Stimulated activated CD4-positive, alpha-beta T cell treated with anti-CD3 and anti-CD28 coated beads, Interleukin-1b, Interleukin-23, amount 100 ng/mL, for 24 hours (primary cell): ENCODE measurements at places on chromosomes 1 and 21.

DNA sequence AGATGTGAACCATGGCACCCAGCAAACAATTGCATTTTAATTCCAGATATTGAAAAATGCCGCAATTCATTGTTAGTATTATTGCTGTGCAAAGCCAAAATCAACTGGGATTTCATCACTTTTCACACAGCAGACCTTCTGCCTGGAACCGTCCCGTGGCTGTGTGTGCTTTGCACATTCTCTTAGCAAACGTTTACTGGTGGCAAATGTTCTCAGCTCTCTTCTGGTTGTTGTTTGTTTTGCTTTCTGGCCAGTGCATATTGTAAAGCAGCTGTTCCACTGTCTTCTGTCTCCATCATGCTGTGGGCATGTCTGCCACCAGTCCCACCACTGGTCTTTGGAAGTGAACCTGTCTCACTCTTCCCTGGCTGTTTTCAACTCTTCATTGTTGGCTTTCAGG, 19.8 kb upstream of the TTLL10 start:
- DNase-seq: no peak

DNA sequence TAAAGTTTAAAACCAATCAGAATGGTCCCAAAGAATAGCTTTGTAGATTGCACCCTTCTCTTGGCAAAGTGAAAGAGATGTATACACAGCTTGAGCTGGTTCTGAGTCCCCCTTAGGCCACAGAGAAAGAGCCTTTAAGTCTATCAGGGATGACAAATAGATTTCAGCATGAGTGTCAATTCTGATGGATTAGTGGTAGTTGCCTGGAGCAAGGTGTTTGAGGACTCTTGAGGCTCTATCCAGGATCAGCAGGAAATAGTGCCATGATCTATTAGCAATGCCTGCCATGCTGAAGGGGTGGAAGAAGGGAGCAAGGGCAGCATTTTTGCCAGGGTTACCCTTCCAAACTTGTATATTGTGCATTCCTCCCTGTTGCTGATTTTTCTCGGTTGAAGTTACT, 116.6 kb downstream of the ATG4C start:
- DNase-seq: no peak

DNA sequence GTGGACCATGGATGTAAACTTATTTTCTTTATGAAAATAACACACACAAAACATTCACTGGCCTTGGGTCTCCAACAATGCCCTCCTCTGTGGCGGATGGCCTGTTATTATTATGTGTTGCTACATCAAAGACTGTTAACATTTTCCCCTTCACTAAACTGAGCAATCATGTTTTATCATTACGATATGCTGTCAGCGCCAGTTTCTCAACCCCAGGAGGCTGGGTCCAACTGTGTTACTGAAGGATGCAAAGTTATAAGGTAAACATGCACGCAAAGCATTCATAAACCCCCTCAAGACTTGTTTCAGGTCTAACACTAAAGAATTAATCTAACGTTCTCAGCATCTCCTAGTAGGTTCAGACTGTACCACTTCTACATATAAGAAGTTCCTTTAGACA, 6.0 kb upstream of the DUSP10 start:
- no peak for DNase-seq

GRCh38 chr1:165763442-165763841, 5.2 kb downstream of the TMCO1 start:
- no peak for DNase-seq

DNA sequence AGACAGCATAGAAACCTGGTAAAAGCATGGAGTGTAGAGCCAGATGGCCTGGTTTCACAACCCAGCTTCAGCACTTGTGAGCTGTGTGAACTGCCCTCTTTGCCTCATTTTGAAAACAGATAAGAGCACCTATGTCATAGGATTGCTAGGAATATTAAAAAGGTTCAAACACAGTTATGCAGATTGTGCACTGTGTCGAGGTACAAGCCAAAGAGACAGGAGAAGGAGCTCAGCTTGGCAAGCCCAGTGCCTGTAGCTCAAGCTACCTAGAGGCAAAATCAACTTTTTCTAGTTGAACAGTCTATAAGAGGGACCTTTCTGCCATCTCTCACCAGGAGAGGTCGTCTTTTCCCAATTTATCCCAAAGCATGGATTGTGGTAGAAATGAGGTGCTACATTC, 5.0 kb downstream of the CHODL start:
- DNase-seq: no peak

DNA sequence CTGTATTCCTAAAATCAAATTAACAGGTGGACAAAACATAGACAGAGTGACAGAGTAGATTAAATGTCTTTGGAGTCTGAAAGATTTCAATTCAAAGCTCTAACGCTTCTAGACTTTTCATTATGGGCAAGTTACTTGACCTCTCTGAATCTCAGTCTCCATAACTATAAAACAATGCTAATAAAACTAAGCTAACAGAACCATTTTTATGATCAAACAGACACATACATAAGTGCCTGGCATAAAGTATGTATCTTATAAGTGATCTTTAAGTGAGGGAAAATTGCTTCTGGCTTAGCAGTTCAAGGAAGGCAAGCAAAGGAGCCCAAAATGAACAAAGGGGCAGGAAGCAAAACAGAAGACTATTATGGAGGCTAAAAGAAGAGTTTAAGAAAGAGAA, 216.8 kb upstream of the TNR start:
- no peak for DNase-seq

- no peak for DNase-seq
Measured at GRCh38 chr1:41536361-41536802, 51.9 kb upstream of the EDN2 start.

DNA sequence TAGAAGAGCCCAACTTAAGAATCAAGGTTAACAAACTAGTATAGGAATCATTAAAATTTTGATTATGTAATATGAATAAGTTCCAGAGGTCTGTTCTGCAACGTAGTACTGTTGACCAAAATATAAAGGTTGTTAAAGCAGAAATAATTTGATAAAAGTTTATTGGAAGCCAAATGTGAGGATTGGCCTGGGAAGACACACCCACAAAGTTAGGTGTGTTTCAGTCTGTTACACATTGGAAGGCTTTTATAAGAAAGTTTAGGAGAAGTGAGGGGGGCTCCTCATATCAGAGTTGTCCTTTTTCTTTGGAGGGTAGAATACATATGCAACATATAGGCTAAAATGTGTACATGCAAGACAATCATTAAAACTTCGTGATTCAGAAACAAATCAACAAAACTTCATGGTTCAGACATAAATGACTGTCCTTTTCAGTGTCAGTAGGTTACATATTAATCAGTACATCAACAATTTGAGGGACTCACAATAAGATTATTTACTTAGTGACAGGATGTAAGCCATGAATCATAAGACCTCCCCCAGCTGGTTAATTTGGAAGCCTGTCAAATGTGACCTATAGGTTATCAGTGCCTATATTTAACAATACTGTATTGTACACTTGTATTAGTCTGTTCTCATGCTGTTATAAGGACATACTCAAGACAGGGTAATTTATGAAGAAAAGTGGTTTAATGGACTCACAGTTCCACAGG, 245.0 kb upstream of the B3GALT2 start:
- no peak for DNase-seq

GRCh38 chr1:117780687-117781475, 148.5 kb downstream of the GDAP2 start:
- DNase-seq: no peak

GRCh38 chr1:220680085-220680687, 10.0 kb upstream of the C1orf115 start:
- no peak for DNase-seq

- DNase-seq: no peak
Measured at GRCh38 chr1:84738237-84738636, 48.0 kb upstream of the SSX2IP start.

GRCh38 chr21:35309316-35309715, 260.2 kb upstream of the RUNX1 start:
- no peak for DNase-seq

DNA sequence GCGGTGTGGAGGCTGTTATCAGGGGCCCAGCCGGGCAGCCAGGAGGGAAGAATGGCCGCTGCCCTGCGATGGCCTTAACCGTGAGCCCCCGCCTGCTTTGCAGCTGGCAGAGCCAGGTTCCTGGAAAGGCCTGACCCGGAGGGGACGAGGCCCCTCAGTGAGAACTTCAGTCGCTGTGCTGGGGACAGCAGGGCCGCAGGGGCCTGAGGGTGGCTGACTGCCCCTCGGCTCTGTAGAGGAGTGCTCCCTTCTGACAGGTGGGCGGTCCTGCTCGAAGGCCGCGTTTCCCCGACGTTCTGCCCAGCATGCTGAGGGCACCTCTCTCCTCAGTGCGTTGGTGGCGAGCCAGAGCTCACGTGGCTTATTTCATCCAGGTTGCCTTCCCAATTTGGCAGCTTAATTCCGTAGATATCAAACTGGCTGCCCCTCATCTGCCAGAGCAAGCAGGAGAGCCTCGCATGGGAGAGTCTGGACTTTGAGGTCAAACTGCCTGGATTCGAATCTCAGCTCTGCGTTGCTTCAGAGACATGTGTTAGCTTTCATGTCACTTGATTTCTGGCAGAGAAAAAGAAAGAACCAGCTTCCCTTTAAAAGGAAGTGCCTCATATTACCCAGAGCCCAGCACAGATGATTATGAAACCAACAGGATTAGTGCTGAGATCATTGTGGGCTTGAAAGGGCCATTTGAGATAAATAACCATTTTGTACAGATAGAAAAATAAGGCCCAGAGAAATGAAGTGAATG, 239.8 kb downstream of the SDCCAG8 start:
- DNase-seq: no peak

GRCh38 chr1:76203127-76203526, 128.6 kb downstream of the ST6GALNAC3 start:
- no peak for DNase-seq

- no peak for DNase-seq
Measured at GRCh38 chr1:30541721-30542485, 181.5 kb downstream of the MATN1 start.

- no peak for DNase-seq
Measured at GRCh38 chr1:117112047-117112717, 9.4 kb downstream of the TRIM45 start.

- no peak for DNase-seq
Measured at GRCh38 chr1:78224246-78224785, 178.6 kb downstream of the GIPC2 start.

DNA sequence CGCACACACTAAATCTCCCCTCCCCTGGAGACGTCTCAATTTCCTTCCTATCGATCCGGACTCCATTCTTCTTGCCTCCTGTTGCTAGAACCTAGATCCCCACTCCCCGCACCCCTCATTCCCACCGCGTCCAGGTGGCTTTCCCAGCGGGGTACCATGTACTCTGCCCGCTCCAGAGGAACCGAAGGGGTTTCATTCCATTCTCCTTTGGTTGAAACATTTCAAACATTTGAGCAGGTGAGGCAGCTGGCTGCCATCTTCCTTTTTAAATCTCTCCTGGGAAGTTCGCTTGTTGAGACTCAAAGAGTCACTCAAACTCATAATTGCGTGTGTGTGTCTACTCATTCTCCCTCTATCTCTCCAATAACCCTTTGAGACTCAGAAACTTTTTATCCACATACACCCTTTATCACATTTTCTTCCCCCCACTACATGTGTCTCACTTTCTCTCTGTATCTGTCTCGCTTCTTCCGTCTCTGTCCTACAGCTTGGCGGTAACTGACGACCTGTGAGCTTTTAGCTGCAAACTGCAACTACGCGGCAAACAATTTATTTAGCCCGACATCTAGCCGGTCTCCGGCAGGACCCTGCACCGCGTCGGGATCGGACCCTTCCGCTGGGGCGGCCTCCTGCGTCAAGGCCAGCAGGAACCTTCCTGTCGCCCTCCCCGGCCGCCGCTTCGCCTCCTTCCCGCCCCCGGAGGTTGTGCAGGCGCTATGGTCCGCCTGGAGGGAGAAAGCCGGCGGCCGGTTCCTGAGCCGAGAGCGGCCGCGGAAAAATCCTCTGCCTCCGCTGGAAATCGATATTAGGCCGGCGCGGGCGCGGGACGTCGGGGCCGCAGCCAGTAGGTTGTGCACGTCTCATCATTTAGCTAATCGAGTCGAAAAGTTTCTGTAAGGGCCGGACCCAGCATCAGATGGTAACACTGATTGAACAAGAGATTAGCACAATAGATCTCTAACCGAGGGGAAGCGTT, 3.0 kb upstream of the FOXD3 start:
- DNase-seq: no peak

DNA sequence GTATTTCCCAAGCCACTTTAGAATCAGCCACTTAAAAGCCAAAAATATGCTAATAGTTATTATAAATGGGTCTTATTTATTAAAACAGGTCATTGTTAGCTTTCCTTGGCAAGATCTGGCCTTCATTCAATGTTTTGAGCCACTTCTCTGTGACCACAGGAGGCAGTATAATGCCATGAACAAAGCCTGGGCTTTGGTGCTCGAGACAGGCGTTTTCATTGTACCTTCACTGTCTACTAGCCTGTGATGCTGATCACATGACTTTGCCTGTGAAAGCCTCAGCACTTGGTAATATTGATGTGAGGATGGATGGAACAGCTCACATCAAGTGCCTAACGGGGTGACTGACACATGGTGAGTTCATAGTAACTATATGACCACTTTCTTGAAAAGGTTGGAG, 217.0 kb downstream of the RWDD3 start:
- no peak for DNase-seq

DNA sequence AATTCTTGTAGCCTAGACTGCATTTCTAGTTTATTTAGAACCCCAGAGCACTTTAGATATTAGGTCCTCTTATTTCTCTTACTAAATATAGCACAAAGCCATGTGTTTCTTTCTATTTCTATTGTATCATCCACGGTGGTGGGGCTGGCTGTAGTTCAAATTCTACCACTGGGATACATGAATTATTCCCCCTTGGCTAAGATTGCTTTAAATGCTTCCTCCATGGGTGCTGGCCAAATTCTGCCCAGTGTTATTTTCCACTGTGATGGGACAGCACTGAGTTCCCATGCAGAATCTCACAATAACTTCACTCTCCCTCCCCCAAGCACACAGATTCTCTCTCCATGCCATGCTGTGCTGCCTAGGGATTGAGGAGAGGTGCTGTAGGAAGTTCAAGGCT, 41.5 kb upstream of the GBP6 start:
- DNase-seq: no peak

GRCh38 chr1:23804183-23804835, 3.8 kb upstream of the GALE start:
- no peak for DNase-seq

GRCh38 chr1:246170574-246171261, 336.4 kb downstream of the SMYD3 start:
- DNase-seq: no peak

DNA sequence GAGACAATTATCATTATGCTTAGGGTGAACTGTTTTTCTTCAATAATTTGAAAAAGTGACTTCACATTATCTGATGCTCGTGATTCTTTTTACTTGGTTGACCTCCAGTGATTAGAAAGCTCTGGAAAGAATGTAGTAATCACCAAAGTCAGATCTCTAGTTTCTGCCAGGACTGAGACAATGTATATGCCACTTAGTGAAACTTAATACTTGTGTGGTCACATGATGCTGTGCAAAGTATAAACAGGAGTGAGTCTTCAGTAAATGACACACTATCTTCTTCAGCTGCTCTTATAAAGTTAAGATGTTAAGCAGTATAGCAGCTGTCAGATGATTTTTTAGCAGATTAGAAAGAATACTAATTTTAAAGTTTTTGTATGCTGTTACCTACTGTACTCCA, 17.2 kb downstream of the VCAM1 start:
- no peak for DNase-seq

DNA sequence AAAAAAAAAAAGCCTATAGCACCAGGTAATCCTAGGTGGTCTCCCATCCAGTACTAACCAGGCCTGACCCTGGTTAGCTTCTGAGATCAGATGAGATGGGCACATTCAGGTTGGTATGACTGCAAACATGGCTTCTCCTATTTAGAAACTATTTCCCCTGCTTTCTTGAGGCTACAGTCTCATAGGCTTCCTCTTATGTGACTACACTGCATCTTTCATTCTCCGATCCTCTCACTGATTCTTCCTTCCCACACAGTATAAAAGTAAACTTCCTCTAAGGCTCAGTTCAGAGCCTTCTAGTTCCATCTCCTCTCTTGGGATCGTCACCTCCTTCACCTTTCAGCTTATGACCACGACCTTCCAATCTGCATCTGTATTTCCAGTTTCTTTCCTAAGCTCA, 30.4 kb upstream of the RNF2 start:
- DNase-seq: no peak
